ENCODE measurements at places on chromosomes 4 and X. TPM values are rescaled to one million over a fixed set of nuclear protein-coding genes. Genes with fewer than 3 reads are reported as not detected.

The TEX11 gene
- total RNA-seq = not detected

The EGF gene
- 0.13 TPM for total RNA-seq

The PGRMC2 gene
- 19.8 TPM for total RNA-seq

The GLRB gene
- 15.7 TPM for total RNA-seq

The RENBP gene
- 10.1 TPM for total RNA-seq

The VEGFD gene
- 0.26 TPM for total RNA-seq

The HTN3 gene
- total RNA-seq = not detected

The ERVMER34-1 gene
- under 0.01 TPM for total RNA-seq

The PHOX2B gene
- not detected for total RNA-seq

The GK gene
- total RNA-seq = 3.9 TPM

The EMCN gene
- 44.3 TPM for total RNA-seq

The RRAGB gene
- total RNA-seq = 19.3 TPM

The SMIM43 gene
- total RNA-seq = 0.13 TPM

The NAA11 gene
- not detected for total RNA-seq

The MND1 gene
- 2.7 TPM for total RNA-seq

The SHROOM4 gene
- 20.7 TPM for total RNA-seq

The PDCL2 gene
- total RNA-seq = not detected

The PPP4R3C gene
- not detected for total RNA-seq

The ATP1B4 gene
- not detected for total RNA-seq

The MAGEA4 gene
- total RNA-seq = not detected

The GPR50 gene
- not detected for total RNA-seq

The SYN1 gene
- total RNA-seq = under 0.01 TPM

The GPR78 gene
- not detected for total RNA-seq

The AVPR2 gene
- 1.9 TPM for total RNA-seq

The MTNR1A gene
- total RNA-seq = not detected

The MAGEB2 gene
- not detected for total RNA-seq

The PPP1R2C gene
- not detected for total RNA-seq

The ADAMTS3 gene
- 0.90 TPM for total RNA-seq

The TMEM144 gene
- 2.1 TPM for total RNA-seq

The SMR3B gene
- not detected for total RNA-seq

The ADRA2C gene
- under 0.01 TPM for total RNA-seq

The ANK2 gene
- total RNA-seq = 72.4 TPM

The MAGEC2 gene
- not detected for total RNA-seq

The UGT2A3 gene
- total RNA-seq = not detected

The PRKG2 gene
- not detected for total RNA-seq

The TCEAL2 gene
- total RNA-seq = not detected

The COL4A6 gene
- total RNA-seq = 2.2 TPM

The F11 gene
- not detected for total RNA-seq

The RAB41 gene
- total RNA-seq = not detected

The CBR4 gene
- 12.7 TPM for total RNA-seq

The OTUD6A gene
- not detected for total RNA-seq

The GASK1B gene
- 44.8 TPM for total RNA-seq

The ADAM29 gene
- total RNA-seq = not detected

The FABP2 gene
- total RNA-seq = not detected

The GPC4 gene
- total RNA-seq = 0.13 TPM

The CT45A3 gene
- not detected for total RNA-seq

The AASDH gene
- total RNA-seq = 6.7 TPM

The TASL gene
- total RNA-seq = not detected

The CCDC160 gene
- not detected for total RNA-seq

The TRAM1L1 gene
- total RNA-seq = 0.51 TPM

The KANTR gene
- total RNA-seq = 5.0 TPM

The ESX1 gene
- under 0.01 TPM for total RNA-seq

The POU3F4 gene
- total RNA-seq = not detected

The PCDH18 gene
- 0.38 TPM for total RNA-seq

The RP2 gene
- total RNA-seq = 24.3 TPM

The SMC1A gene
- 15.0 TPM for total RNA-seq

Measured in dermis microvascular lymphatic vessel endothelial cell (primary cell).